ENCODE measurements at places on chromosomes 2 and 18.

- DNase-seq, result no peak
Observed at GRCh38 chr2:201208563-201209252, 25.8 kb downstream of the CASP10 start.

- no peak for DNase-seq
Observed at GRCh38 chr2:20752293-20752692, 70.6 kb downstream of the LDAH start.

DNA sequence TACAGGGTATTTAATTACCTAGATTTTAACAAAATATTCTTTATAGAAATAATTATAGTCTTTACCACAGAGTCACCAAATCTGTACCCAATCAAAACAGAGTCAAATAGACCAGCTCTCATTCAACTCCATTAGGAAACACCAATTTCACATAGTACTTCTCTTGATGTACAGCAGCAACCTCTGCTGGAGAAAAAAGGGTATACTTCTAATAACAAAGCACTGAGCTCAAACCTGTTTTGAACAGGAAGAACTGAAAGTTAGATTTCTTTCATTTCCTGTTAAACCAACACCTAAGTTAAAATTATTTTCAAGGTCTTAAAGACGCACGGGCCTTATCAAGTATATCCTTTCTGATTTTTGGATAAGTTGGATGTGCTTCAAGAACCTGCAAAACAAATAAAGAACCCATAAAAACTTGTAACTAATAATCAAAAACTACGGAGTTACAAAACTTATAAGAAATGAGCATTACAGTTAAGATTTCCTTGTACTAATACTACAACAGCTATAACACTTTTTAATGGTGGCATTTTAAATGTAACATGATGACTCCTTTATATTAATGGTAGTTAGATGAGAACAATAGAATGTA is 79.0 kb downstream of the TTC21B start:
- DNase-seq, result no peak

GRCh38 chr2:105999211-105999989 is 194.7 kb downstream of the UXS1 start:
- no peak for DNase-seq

- no peak for DNase-seq
Observed at GRCh38 chr2:136132825-136133155, 14.8 kb upstream of the CXCR4 start.

DNA sequence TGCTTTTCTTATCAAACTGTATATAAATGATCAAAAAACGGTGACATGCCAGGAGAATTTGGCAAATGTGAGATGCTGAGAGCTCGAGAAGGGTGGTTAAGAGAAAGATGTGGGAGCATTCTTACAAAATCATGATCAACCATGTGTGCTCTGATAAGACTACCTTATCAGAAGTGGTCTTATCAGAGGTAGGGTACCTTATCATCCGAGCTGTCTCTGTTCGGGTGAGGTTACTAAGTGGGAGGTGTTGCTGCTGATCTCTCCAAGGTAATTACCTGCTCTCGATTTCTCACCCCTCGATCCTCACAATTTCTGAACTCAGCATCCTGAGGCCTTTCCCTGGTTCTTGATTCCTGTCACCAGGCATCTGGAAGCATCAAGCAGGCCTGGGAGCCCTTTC is 813.0 kb upstream of the ID2 start:
- DNase-seq, result no peak

- no peak for DNase-seq
Observed at GRCh38 chr2:219309278-219309677, at the start of gene PTPRN. Gene PTPRN (minus strand): TSS chr2:219309401. CDS start chr2:219309332, 69 bp downstream.

DNA sequence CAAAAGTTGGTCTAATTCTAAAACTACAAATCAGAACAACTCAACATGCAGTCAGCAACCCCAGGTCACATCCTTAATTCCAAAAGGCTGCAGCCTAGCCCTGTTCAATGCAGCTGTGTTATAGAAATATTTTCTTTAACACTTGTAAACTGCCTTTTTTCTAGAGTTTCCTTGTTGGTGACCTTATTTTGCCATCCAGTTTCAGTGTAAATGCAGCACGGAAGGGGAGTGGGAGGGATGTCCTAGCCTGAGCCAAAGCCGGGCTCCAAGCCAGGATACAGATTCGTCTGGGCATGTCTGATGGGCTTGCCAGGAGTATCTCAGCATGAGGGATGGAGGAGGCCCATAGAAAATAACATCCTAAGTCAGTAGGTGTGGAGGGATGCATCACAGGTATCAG is 17.7 kb upstream of the SP3 start:
- DNase-seq, result no peak

DNA sequence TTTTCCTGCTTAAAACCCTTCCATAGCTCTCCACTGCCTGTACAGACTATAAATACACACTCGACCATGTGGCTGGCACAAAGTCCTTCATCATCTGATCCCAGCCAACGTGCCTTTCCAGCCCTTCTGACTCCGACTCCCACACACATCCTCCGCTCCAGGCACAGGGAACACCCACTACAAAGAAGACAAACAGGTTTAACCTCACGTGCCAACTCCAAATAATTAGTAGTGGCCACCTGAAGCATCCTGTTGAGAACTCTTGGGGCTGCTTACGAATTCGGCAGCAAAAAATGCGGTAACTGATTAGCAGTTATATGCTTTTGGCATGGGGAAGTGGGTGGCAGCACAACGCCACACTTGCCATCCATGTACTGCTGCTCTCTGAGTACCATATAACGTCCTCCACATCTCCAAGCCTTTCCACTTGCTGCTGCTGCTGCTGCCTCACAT is 12.1 kb downstream of the SPIRE1 start:
- DNase-seq, result no peak

- DNase-seq, result no peak
Observed at GRCh38 chr18:9647496-9648323, 33.4 kb upstream of the PPP4R1 start.

GRCh38 chr18:32439241-32439640 is 31.4 kb downstream of the GAREM1 start:
- no peak for DNase-seq

- no peak for DNase-seq
Observed at GRCh38 chr2:70870790-70871189, 35.2 kb upstream of the CD207 start.

- DNase-seq, result no peak
Observed at GRCh38 chr18:51417643-51418483, 220.4 kb upstream of the MEX3C start.

DNA sequence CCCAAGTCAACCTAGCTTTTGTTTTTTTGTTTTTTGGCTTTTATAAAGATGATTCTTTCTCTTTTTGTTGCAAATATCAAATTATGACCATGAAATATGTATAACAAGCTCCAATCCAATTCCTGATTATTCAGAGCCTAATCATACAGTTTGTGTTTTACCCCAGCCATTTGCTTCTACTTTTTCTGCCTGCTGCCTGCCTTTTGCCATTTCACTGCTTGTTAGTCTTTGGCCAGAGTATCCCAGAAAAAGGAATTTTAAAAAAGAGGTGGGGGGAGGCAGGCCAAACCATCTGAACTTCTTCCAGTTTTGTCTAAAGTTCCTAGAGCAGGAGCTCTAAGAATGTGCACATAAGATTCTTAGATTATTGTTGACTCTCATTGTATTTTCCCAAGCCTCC is 211.9 kb upstream of the VRK2 start:
- DNase-seq, result no peak

GRCh38 chr2:188292348-188293239 is 920 bp downstream of the GULP1 start:
- no peak for DNase-seq

GRCh38 chr2:145551686-145552085 is 1031.8 kb upstream of the ZEB2 start:
- DNase-seq, result no peak

DNA sequence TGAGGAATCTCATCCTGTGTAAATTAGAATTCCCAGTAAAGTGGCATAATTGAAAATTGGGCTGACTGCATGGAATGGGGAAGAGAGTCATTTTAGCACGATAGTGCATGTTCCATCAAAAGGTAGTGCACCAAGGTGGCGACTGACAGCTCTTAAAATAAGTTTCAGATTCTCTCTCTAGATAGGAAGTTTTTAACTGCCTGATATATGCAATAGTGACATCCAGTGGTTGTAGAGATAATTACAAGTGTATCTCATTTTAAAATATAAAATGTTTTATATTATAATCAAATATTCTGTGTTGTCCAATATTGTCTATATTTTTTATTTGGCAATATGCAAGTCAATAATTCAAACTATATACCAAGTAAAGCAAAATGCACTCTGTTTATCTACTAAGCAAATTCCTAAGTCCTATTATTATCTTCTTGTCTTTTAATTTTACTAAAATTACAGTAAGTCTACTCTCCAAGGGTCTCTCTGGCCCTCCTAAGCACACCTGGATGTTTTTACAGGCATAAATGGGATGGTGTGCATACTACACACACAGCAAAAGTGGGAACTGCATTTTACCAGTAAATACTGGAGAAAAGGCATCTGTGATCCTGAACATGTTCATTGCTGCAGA is 397.7 kb upstream of the HNRNPA3 start:
- DNase-seq, result no peak

DNA sequence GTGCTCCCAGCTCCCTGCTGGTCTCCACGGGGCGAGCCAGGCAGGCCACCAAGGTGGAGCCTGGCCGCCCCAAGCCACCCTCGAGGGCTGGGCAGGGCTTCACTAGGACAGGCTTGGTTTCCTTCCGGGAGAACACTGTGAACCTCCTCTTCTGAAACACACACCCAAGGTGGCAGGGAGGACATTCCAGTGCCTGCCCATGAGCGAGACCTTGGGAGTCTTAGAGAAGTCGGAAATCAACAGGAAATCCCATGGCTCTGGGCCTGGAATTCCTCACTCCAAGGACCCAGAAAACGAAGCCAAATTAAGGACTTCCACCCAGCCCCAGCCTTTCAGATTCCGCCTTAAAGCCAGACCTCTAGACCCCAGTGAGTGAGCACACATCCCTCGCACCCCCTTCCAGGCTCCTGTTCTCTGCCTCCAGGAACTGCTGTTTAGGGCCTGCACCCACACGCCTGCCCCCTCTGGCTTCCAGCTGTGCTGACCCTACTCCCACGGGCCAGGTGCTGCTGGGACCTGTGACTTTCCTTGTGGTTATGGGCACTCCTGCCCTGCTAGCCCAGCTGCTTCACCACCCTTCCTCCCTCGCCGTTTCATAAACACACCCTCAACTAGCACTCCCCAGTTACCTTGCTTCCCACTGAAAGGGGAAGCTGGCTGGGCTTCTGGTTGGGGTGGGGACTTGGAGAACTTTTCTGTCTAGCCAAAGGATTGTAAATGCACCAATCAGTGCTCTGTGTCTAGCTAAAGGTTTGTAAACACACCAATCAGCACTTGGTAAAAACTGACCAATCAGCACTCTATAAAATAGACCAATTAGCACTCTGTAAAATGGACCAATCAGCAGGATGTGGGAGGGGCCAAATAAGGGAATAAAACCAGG is 13.7 kb downstream of the GPR17 start:
- DNase-seq, result no peak

- DNase-seq, result no peak
Observed at GRCh38 chr2:36964496-36965058, 1.8 kb downstream of the STRN start.

DNA sequence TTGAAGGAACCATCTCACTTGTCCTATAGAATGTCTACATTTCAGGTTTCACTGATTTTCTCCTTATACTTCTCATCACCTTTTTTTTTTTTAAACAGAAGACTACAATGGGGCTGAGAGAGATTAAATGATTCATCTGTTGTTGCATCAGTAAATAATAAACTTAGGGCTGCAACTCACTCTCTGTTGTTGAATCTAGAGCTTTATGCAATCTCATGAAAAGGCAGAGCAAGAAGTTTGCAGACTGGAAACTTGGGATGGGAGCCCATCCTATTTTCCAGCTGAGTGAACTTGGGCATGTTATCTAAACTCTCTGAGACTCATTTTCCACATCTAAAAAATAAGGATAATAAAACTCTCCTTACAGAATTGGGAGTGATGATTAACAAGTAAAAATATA is 58.4 kb downstream of the PDE1A start:
- DNase-seq, result no peak

DNA sequence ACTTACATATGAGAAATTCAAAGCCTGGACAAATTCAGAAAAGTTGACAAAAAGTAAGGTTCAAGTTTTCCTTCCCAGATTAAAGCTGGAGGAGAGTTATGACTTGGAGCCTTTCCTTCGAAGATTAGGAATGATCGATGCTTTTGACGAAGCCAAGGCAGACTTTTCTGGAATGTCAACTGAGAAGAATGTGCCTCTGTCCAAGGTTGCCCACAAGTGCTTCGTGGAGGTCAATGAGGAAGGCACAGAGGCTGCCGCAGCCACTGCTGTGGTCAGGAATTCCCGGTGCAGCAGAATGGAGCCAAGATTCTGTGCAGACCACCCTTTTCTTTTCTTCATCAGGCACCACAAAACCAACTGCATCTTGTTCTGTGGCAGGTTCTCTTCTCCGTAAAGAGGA is 17.0 kb downstream of the SERPINB8 start:
- DNase-seq, result no peak

GRCh38 chr2:20596973-20597859 is 53.7 kb downstream of the HS1BP3 start:
- DNase-seq, result no peak

- no peak for DNase-seq
Observed at GRCh38 chr2:25894135-25894830, 16.0 kb upstream of the ASXL2 start.

DNA sequence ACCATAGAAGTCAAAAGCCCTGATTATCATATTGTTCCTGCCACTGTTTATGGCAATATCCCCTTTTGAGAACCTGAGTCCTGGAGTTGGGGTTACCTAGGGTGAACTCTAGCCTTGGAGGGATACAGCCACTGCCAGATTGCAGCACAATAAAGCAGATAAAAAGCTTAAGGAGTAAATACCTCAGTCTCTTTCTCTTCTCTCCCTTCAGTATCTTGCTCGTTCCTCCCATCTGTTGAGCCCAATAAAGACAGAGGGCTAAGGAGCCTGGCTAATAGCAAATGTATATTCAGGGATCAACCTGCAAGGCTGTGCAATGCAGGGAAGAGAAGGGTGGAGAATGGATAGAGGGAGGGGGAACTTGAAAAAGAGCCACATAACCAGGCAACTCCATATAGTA is 8.0 kb upstream of the DPP4 start:
- no peak for DNase-seq

- DNase-seq, result no peak
Observed at GRCh38 chr2:240620859-240621258, 4.4 kb upstream of the GPR35 start.

DNA sequence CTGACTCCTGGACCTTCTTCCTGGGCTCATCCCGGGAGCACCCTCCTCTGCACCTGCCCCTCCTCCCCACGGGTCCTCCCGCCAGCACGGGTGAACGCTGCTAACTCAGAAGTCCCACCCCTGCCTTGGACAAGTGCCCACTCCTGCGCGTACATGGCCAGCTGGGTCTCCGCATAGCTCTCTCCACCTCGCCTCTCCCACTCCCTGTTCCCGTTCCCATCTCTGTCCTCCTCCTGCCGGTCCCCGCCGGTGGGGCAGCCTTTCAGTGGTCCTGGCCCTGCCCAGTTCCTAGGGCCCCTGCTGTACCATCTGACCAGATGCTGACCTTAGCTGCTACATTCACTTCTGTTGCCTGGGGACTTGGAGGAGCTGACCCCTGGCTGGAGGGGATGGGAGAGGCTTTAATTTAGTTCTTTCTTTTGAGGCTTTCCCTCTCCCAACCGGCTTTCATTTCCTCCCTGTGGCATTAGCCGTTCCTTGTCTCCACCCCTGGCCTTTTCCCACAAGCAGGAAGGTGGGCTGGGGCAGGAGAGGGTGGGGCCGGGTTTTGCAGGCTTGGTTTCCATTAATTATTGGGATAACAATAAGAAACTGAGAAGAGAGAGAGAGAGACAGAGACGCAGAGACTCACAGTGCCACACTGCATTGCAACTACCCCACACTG is 136.1 kb downstream of the SH3BP4 start:
- no peak for DNase-seq
